Central memory CD8-positive, alpha-beta T cell (primary cell): ENCODE measurements at places on chromosomes 7 and 10.
A peak's percentile ranks its signal among the peaks of the same experiment; 100 is the strongest.

DNA sequence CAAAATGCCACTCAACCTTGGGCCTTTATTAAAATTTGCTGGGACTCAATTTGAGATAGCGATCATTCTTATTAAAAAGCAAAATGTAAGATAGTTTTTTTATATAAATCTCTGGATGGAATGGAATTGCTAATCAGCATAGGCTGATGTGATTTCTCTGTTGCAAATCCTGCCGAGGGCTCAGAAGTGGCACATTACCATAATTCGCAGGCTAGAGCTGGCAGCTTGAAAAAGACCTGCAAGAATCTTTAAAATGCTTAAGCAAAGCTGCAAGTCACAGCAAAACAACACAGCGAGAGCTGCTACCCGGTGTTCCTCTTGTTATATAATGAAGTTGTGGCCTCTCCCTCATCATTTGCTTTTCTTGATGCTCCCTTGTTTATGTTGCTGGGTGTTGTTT is 448.1 kb downstream of the GATA3 start:
- no peak for DNase-seq

GRCh38 chr7:94472608-94473007 is 37.0 kb upstream of the CASD1 start:
- no peak for DNase-seq

DNA sequence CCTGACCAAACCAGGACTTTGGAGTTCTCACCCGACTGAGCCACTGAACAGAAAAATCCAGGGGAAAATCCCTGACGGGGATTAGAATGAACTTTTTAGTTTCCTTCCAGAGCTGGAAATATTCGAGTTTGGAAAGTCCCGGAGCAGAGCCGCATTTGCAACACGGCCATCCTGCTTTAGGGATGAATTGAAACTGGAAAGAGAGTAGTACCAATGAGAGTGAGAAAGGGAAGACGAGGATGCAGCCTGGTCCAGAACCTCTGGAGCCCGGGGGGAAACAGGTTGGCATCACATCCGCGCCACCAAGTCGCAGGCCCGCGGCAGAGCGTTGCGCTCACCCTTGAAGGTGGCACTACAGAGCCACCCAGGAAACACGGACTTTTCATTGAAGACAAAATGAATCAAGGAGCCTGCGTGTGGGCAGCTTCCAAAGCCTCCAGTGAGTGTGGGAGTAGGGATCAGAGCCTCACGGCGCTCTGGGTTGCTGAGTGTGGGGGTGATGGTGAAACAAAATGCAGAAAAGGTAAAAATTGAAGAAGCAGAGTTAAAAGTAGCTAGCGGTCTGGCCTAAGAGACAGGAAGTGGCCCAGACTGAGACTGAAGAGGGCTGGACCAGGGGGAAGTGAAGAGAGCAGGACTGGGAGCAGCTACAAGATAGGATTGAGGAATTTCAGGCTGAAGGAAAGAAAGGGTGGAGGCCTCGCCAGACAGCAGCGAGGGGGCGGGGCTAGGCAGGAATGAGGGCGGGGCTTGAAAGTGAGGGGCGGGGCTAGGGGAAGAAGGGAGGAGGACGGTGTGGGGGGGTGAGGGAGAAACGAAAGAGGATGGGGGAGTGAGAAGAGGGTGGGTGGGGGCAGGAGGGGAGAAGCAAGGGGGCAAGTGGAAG is 1.8 kb downstream of the SMURF1 start:
- peak; percentile 31 for DNase-seq

- DNase-seq = no peak
Measured at GRCh38 chr10:5965266-5965665, 12.1 kb downstream of the IL15RA start.

DNA sequence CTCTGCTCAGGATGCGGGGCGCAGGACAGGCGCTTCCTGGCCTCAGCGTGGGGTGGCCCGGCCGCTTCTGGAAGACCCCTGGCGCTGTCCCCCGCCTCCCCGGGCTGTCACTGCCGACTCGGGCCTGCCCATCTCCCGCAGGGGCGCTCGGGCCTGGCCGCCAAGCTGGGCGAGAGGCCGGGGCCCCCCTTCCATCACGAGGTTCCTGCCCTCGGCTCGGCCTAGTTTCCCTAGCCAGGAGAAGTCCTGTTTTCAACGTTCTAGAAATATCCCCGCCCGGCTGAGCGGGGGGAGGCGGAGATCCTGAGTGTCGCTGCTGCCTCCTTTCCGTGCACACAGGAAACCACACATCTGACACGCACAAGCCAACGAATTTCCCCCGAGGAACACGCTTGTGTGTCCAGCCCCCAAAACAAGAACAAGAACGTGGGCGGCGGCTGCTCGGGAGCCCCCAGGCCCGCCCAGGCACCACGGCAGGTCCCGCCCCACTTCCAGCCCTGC is 33.7 kb downstream of the AP5Z1 start:
- DNase-seq = no peak

DNA sequence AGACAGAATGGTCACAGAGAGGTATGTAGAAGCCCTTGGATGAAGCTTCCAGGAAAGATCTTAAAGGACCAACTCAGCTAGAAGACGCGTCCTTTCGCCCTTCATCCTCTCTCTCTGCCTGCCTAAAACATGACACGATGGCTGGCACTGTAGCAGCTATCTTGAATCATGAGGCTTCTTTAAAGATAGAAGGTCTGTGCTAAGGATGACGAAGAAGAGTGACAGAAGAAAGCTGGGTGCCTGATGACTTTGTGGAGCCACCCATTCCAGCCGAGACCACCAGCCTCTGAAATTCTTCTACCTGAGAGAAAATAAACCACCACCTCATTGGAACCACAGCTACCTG is 25.5 kb downstream of the WDR86 start:
- DNase-seq = no peak

DNA sequence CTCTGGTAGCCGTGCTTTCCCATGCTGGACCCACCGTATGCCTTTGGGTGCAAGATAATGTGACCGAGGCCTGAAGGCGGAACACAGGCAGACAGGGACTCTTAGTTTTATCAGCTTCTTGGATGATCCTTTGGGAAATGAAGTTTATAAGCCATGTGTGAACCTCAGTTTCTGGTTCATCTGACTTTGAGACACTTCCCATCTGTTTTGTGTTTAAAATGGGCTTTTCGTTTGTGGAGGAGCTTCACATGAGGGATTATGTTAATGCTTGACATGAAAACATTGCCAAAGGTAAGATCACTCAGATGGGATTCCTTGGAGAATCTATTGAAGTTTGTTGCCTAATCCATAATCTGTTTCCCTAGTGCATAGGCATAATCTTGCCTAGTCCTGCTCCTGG is 249.8 kb upstream of the LYZL1 start:
- no peak for DNase-seq

DNA sequence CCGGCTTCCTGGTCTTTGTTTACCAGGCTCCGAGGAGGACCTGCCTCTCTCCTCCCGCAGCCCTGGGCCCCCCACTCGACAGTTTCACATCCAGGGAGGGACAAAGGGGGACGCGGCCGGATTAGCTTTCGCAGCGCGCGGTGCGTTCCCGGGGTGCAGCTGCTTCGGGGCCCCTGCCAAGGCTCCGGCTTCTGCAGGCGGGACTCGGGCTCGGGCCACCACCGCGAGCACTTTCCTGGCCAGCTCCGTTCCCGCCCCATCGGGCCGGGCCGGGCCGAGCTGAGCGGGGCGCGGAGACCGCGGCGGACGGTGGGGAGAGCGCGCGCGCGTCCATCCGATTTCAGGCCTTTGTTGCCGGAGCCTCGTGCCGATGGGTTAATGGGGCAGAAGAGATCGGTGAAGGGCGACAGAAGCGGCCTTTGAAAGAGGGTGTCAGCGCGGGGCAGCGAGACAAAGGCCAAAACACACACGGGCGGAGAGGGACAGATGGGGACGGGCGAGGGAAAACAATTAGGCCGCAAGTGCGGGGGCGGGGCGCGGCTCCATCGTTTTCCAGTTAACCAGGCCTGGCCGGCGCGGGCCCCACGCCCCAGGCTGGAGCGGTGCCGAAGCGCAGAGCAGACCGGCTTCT is 8.5 kb upstream of the UNCX start:
- no peak for DNase-seq

DNA sequence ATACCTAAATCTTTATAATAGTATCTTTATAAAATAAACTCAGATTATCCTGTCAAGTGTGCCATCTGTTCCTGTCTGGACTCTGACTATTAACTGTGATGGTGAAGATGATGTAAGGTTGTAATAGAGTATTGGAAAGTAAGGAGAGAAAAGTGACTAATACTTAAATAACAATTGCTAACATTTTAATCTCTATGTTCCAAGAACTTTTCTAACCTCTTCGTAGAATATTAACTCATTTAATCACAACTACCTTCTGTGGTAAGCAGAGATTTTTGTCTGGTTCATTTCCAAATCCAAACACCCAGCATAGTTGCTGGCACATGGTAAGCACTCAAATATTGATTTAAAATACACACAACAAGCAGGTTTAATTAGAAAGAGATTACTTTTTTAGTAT is 2.5 kb downstream of the TNPO3 start:
- no peak for DNase-seq

GRCh38 chr7:25402532-25402931 is 174.2 kb upstream of the NPVF start:
- DNase-seq = no peak

GRCh38 chr10:77925795-77926565 is 575 bp downstream of the DLG5 start:
- no peak for DNase-seq

DNA sequence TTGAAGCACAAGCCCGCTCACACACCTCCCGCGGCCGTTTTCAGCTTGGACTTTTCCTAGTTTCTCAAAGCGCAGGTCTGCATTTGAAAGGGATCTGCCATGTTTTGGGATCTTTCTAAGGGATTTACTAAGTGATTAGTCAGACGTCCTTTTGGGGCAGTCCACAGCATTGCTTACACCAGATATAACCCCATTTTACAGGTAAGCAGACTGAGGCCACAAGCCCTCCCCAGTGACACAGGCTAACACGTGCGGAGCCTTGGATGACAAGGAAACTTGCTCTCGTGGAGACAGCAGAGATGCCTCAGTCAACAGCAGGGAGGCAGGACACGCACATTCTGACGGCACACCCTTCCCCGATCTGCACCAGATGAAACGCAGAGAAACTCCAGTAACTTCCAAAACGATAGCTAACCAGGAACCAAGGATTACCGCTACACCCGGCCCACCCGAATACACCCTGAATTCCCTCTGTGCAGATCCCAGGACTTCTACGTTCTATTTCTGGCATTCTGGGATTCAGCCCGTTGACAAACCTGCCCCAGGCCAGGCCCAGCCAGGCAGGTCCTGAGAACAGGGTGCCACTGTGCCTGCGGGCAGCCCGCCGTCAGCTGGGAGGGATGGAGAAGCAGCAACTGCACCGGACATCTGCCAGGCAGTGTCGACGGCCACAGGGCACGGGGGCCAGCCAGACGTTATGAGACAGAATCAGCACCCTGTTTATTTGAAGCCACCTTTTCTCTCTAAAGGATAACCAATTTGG is 27.9 kb downstream of the FOXL3 start:
- DNase-seq = no peak
